ENCODE measurements at places on chromosomes 1 and 21.

DNA sequence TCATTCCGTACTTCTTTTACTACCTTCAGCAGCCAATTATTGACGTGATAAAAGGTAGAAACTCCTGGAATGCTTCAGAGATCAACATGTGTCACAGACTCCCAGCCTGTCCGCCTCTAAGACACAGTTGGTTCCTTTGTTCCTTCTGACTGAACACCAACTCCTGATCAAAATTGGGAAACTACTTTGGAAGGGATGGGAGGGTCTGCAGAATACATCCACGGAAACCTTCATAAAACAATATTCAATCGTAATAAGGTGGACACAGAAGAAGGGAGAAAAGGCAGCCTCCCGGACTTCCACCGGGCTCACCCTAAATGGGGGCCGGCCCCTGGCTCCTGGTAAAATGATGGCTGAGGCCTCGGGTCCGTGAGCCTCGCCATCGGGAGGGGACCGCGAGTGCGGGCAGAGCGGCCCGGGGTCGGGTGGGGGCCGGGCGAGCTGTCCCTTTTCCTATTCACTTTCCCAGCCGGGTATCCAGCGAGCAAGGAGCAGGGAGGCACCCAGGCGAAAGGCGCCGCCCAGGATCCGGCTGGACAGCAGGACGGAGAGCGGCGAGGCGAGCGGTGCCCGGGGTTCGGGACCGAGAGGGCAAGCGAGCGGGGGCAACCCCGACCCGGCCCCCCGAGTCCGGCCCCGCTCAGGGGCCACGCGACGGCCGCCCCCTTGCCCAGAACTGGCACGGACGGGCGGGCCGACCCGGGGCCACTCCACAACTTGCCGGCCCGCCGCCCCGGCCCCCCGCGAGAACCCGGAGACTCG, 805 bp downstream of the NRIP1 start:
- DNase-seq = peak; percentile 34

DNA sequence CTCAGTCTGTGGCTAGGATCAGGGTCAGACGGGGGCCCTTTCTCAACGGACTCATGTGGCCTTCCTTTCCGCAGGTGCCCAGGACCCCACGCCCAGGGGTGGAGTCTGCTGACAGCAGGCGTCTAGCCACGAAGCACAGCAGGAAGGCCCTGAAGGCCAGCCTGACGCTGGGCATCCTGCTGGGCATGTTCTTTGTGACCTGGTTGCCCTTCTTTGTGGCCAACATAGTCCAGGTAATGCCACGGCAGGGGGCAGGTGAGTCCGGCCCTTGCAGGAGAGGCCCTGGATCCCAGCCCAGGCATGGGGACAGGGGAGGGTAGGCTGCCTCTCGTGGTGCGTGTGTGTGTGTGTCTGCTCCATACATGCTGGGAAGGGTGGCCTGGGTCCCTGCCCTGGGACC, 13.8 kb downstream of the HTR6 start:
- no peak for DNase-seq

DNA sequence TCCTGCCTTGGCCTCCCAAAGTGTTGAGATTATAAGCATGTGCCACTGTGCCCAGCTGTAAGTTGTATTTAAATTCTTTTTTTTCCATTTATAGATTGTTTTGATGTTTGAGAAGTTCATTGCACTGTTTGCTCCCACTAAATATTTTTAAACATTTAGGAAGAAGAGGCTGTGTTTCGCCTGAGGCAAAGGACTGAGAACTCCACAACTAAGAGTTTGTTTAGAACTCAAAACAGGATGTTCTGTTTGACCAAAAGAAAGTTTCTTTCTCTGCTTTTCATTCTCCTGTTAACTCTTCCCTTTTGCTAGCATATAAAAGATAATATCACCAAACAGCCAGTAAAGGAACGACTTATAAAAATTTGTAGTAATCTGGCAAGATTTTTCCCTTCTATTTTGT, 87.0 kb downstream of the RUNX1 start:
- no peak for DNase-seq

- peak; percentile 64 for DNase-seq
Measured at GRCh38 chr1:170881268-170882265, 53.8 kb upstream of the MROH9 start.

DNA sequence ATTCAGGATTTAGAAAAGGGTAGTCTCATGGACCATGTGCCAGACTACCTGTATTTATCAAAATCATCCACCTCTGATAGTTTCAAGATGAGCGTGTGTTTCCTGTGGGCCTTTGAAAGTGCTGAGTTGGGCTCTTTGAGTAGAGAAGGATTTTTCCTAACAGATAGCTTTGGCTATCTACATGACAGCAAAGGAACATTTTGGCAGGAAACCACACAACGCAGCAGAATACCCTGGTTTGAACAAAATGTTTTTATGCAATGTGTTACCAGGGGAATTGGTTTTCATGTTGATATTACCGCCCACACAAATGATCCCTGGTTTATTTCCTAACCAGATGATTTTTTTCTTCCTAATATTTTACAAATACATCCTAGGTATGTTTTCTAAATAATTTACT, 431.4 kb downstream of the NEGR1 start:
- DNase-seq = peak; percentile 11

DNA sequence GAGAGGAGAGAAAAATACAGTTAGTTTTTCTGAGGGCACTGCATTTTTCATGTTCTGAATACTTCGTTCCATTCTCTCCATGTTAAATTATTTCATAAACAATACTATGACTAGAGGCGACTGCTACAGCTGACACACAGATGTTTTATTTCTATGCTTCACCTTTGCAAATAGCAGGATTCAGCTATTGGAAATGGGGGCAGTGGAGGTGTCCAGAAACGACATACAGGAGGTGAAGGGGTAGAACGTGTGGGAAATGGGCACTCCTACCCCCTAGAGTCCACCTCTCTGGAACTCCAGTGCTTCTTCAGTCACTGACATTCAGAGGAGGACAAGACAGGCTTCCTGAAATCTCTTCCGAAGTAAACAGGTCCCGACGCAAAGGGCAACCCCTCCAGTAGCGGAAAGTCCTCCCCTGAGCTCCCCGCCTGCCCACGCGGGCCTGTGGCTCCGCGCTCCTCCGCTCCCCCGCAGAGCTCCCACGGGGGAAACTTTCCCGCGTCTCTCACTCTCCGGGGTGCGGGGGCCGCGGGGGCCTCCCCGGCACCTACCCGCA, 480 bp downstream of the DPYD start:
- DNase-seq = peak; percentile 31

GRCh38 chr1:226814751-226815537, 55.5 kb upstream of the PSEN2 start:
- peak; percentile 80 for DNase-seq

GRCh38 chr21:38810034-38810825, 4.5 kb downstream of the ETS2 start:
- no peak for DNase-seq

DNA sequence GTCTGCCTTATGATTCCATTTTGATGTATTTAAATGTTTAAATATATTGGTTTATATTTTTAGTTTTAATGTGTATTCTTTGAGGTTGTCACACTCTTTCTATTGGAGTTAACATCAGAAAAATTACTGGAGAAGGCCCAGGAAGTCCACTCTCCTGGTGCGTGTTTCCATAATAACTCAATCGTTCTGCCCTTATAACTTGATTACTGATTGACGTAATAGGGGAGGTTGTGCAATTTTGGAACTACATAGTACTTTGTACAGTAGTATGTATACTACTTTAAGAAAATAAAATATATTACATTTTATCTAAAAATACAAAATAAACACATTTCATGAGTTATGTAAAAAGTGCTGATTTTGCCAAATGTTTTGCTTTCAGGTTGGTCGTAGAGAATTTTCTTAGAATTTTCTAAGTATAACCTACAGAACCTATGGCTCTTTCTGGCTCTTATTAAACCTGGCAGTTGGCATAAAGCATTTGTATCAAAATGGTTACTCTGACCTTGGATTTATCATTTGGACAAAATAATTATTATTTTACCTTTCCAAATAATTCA, 5.7 kb downstream of the PLA2G4A start:
- DNase-seq = no peak

- DNase-seq = peak; percentile 89
Measured at GRCh38 chr1:41122851-41123518, 101.5 kb upstream of the SLFNL1 start.

- no peak for DNase-seq
Measured at GRCh38 chr1:178266113-178266512, 172.2 kb downstream of the RASAL2 start.

DNA sequence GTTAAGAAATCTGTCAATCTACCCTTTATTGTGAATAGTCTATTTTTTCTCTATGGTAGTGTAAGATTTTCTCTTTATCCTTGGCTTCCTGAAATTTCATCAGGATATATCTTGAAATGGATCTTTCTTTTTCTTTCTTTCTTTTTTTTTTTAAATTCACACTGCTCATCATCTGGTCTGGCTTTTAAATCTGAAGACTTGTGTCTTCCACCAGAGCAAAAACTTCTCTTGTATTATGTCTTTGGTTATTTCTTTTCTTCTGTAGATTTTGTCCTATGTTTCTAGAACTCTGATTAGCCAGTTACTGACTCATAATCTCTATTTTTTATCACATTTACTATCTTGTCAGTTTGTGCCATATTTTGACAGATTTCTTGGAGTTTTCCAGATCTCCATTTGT, 133.8 kb upstream of the LMO4 start:
- no peak for DNase-seq

- DNase-seq = peak; percentile 54
Measured at GRCh38 chr21:38804789-38805327, 871 bp upstream of the ETS2 start.
